ENCODE measurements at places on chromosomes 12 and 14.

- DNase-seq: no peak
Measured at GRCh38 chr12:93302331-93303229, 75.1 kb upstream of the NUDT4 start.

DNA sequence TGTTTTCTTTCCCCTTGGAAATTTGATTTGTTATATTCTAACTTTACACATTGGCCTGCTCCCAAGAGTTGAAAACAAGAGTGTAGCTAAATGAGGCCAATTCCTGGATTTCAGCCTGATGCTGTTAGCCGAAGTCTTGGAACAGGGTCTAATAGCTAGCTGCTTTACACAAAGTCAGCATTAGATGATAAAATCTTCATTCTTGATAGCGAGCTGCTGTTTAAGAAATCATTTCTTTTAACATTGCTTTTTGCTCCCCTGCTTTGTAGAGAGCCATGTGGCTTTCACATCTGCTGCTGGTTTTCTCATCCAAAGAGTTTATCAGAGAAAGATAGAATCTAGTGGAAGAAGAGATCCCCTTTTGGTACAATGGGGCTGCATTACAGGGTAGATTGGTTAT lies 22.3 kb downstream of the FBXW8 start:
- no peak for DNase-seq

DNA sequence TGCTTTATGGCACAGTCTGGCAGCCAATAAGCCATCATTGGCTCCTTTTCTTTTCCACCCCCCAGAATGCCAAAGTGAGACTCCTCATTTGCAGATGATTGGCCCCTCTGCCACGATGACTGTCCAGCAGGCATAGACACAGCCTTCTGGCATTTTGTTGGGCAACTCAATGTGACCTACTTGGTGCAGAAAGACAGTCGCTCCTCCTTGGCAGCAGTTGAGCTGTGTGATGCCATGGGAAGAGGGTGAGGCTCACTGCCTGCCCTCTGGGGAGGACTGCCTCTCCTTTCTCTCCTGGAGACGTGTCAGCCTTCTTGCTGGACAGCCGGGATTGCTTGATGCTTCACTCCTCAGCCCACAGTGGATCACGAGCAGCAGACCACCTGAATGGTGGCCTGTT lies 264.9 kb downstream of the C12orf75 start:
- no peak for DNase-seq

- DNase-seq: peak; percentile 9
Measured at GRCh38 chr14:102020058-102020971, 55.9 kb downstream of the DYNC1H1 start.

GRCh38 chr14:60722107-60722356 lies 2.1 kb downstream of the SIX4 start:
- DNase-seq: no peak

GRCh38 chr12:19093218-19093617 lies 36.3 kb upstream of the PLEKHA5 start:
- DNase-seq: no peak

GRCh38 chr14:104567141-104567956 lies 12.2 kb upstream of the C14orf180 start:
- DNase-seq: no peak

DNA sequence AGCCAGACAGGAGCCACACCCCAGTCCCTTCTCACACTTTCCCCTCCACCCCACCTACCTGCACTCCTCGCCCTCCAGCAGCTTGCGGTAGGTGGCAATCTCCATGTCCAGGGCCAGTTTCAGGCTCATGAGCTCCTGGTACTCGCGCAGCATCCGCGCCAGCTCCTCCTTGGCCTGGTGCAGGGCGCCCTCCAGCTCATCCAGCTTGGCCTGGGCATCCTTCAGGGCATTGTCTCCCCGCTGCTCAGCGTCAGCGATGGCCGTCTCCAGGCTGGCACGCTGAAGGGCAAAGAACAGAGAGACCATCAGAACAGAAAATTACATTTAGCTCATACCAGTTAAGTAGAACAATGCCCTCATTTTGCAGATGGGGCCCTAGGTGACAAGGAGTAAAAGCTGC lies 5.5 kb downstream of the KRT74 start:
- no peak for DNase-seq

- no peak for DNase-seq
Measured at GRCh38 chr12:53560351-53560750, 53.1 kb upstream of the NPFF start.

DNA sequence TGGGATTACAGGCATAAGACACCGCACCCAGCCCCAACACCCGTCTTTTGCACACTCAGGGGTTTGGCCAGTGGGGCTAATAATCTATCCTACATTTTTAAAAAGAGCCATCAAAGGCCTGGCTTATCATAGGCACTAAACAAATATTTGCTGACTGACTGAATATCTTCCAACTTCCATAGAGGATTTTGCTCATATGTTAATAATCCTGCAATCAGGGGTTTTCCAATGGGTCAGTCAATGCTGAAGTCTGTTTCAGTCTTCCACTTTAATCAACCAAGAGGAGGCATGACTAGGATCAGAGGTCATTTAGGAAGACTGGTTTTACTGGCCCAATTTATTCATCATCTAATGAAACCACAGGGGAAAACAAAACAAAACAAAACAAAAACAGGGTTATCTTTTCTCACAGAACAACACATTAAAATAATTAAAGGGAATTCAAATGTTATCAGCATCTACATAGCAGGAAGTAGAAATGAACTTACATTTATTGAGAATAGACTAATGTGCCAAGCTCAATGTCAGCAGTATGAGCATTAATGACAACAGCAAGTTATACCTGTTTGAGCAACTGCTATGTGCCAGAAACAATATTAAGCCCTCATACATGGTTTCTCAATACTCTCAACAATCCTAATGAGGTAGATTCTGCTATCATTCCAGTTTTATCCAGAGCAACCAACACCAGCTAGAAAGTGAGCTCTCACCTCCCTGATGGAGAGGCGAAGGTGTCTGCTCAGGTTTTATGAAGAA lies 372.2 kb downstream of the EGLN3 start:
- no peak for DNase-seq

DNA sequence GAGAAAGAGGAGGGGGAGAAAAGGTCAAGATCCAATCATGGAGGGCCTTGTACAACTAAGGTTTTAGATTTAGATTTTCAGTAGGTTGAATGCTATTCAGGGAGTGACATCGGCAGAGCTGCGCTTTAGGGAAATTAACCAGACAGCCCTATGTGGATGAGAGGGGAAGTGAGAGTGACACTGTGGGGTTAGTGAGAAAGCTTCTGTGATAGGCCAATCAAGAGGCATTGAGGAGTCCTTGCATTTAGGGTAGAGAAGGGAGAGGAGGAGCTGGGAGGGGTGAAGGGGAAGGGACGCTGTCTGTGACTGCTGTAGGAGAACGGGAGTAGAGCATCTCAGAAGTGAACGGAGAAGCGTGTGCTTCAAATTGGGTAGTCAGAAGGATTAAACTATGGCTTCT lies 3.4 kb downstream of the HSD17B6 start:
- no peak for DNase-seq

- no peak for DNase-seq
Measured at GRCh38 chr12:66804563-66804974, 125.7 kb upstream of the GRIP1 start.

- no peak for DNase-seq
Measured at GRCh38 chr14:96581026-96581425, 78.8 kb downstream of the PAPOLA start.

DNA sequence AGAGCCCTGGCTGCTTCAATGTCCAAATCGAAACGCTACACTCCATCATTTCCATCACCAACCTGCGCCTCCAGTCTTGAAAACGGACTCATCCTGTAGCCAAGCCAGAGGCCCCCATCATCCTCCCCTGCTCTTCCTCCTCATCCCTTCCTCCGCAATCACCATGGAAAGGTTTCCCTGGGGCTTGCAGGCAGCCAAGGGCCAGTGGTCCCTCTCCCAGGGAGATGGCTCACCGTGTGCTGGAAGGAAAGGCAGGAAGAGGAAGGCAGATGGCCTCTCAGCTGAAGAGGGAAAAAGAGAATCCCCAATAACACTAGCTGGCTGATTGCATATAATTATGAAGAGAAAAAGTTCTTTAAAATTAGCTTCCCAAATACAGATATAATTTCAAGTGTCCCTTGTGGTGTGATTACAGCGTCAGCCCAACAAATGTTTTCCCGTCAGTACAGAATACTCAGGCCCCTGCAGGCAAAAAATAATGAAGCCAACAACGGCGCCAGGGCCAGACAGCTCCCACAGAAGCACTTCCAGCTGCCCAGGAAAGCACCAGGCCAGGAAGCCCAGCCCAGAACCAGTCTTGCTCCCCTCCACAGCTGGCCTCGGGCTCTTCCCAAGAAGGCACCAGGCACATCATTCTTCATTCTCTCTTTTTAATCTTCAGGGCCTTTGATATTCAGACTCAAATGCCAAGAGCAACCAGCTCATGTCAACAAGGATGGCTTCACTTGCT lies 24.7 kb downstream of the ITPK1 start:
- no peak for DNase-seq

GRCh38 chr12:70317781-70318180 lies 48.3 kb upstream of the KCNMB4 start:
- DNase-seq: no peak

- DNase-seq: no peak
Measured at GRCh38 chr12:4496145-4496838, 42.4 kb upstream of the RAD51AP1 start.

DNA sequence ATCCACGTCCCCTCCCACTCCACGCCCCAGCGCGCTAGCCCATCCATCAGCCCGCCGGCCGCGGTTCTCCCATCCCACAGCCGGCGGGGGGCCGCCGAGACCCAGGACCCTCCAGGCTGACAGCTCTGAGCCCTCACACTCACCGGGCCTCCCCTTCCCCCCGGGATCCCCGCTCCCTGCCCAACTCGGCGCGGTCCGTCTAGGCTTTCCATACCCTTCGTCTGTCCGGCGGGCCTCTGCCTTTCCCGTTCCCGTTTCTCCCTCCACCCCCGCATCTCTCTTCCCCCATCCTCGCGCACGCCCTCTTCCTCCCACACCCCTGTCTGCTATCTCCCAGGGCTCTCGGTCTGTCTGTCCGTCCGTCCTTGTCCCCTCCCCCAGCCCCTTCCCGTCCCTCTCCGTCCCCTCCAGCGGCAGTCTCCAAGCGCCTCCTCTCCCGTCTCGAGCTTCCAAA lies 726 bp downstream of the ZFHX2 start:
- DNase-seq: no peak

- DNase-seq: no peak
Measured at GRCh38 chr12:108162207-108162606, 33.1 kb downstream of the WSCD2 start.

GRCh38 chr12:98229540-98229924 lies 285.9 kb upstream of the TMPO start:
- no peak for DNase-seq

- no peak for DNase-seq
Measured at GRCh38 chr12:27143256-27144069, 61.1 kb upstream of the C12orf71 start.

DNA sequence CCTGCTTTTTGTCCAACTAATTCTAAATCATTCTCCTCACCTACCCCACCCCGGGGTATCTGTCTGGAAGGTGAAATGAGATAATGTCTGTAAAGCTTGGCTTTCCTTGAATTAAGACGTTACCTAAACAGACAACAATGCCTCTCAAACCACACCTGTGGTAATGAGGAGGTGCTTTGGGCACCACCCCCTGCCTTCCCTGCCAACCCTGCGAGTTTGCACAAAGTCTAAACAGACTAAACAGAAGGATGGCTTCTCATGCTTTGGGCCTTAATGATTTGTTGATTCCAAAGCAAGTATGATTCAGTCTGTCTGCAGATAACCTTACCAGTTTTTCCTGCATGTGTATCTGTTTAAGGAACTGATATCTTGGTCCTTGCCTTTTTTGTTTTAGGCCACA lies 82.4 kb downstream of the ZFC3H1 start:
- DNase-seq: no peak

DNA sequence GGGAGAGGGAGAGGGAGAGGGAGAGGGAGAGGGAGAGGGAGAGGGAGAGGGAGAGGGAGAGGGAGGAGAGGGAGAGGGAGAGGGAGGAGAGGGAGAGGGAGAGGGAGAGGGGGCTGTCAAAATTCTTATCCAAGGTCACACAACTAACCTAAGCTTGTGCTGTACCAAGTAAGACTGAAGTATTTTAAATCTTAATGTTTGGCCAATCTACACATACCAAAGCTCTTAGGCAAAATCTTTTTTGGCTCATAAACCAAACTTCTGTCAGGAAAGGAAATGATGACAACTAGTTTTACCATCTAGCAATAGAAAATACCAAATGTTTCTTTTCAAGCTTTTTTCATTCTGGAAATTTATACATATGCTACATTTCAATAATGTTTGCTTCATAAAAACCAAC lies 33.8 kb downstream of the CCDC38 start:
- no peak for DNase-seq

DNA sequence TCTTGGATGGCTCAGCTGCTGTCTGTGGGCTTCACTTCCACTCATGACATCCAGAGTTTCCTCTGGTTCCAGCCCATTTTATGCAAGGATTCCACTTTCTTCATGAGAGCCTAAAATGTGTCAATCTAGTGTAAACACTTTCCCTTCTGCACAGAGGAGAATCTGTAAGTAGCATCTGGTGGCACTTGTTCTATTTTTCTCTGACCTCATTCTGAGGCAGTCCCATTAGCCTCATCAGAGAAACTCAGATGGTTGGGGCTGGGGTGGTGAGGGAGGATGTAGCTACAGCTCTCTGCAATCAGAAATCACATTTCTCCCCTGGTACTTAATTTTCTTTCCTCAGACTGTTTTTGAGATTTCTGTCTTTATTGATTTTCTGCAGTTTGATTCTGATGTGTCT lies 81.6 kb downstream of the PRMT8 start:
- DNase-seq: no peak

DNA sequence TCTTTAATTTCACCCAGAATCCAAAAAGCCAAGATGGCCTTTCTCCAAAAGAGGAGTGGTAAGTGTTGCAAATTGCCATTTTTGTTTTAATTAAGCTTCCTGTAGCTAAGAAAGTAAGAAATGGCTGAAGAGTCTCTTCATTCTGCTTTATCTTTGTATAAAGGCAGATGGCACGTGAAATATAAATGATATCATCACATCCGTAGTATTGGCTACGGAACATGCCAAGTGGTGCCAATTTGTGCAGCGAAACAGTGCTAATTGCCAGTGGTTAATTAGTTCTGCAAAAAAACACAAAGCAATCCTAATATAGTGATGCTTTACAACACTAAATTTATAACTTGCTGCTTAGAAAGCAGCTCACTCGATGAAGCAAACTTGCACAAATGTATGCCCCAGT lies 29.4 kb downstream of the PLEKHG7 start:
- no peak for DNase-seq

DNA sequence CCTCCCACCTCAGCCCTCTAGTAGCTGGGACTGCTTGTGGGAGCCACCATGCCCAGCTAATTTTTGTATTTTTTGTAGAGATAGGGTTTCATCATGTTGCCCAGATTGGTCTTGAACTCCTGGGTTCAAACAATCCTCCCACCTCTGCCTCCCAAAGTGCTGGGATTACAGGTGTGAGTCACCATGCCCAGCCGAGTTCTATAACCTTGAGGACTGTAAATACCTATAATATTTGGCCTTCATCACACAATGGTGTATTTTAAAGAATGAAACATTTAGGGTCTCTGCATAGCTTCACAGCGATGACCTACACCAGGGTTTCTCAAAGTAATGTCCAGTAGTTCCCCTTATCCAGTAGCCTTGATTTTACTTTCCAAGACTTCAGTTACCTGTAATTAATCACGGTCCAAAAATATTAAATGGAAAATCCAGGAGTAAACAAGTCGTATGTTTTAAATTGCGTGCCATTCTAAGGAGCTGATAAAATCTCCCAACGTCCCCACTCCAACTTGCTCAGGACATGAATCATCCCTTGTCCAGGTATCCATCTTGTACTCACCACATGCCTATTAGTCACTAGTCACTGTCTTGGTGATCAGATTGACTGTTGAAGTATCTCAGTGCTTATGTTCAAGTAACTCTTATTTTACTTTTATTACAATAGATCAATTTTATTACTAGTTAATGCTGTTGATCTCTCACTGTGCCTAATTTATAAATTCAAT lies 368.2 kb downstream of the BTG1 start:
- no peak for DNase-seq

All from stimulated activated CD4-positive, alpha-beta T cell treated with anti-CD3 and anti-CD28 coated beads, TNF-alpha, amount 100 ng/mL, for 4 hours (primary cell).